ENCODE measurements at places on chromosomes 13 and 19.

DNA sequence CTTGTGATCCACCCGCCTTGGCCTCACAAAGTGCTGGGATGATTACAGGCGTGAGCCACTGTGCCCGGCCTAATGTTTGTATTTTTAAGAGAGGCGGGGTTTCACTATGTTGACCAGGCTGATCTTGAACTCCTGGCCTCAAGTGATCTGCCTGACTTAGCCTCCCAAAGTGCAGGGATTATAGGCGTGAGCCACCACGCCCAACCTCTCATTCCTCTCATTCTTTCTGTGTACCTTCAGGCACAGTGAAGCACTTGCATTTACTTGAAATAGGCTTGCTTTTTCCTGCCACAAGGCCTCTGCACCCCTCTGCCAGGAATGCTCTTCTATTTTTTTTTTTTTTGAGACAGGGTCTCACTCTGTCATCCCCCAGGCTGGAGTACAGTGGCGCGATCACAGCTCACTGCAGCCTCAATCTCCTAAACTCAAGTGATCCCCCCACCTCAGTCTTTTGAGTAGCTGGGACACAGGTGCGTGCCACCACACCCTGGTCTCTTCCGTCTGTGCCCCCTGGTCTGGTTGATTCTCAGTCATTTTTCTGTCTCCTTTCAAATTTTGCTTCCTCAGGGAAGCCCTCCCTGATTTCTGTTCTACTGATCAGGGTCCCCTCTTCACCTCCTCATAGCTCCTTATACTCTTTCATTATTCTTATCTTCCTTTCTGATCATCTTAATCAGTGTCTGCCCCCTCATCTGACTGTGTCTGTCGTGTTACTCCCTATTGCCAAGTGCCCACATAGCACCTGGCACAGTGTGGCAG, 15.1 kb downstream of the ACTMAP start:
- DNase-seq: no peak

DNA sequence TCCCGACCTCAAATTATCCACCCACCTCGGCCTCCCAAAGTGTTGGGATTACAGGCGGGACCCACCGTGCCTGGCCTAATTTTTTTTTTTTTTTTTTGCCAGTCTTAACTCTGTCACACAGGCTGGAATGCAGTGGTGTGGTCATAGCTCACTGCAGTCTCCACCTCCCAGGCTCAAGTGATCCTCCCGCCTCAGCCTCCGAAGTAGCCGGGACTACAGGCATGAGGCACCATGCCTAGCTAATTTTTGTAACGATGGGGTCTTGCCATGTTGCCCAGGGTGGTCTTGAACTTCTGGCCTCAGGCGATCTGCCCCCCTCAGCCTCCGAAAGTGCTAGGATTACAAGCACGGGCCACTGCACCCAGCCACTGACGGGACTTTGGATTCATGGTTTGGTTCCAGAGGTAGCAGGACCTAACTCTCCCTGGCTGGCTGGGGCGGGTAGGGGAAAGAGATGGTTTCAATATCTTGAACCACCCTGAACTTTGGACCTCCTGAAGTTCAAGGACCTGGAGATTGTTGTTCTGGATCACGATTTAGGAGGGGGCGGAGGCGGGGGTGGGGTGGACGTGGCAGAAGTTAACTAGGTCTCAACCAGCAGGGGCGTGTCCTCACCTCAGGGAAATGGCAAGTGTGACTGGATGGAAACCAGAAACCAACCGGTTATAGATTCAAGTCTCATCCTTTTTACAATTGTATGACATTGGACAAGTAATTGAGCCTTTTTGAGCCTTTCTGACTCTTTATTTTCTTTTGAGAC, 40.8 kb downstream of the IER2 start:
- no peak for DNase-seq

DNA sequence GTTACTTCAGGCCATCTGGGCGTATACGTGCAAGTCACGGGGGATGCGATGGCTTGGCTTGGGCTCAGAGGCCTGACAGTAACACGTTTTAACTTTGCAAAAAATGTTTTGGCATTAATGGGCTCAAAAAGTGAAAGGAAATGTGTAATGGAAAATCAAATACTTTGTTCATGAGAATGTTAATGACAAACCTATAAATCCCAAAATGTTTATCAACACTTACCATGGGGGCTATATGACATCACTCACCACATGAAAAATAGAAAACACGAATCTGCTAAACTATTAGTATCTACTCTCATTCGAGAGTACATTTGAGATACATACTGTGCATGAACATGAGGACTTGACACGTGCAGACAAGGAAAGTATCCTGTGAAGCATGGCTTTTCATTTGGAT, 91.7 kb downstream of the FAM216B start:
- no peak for DNase-seq

DNA sequence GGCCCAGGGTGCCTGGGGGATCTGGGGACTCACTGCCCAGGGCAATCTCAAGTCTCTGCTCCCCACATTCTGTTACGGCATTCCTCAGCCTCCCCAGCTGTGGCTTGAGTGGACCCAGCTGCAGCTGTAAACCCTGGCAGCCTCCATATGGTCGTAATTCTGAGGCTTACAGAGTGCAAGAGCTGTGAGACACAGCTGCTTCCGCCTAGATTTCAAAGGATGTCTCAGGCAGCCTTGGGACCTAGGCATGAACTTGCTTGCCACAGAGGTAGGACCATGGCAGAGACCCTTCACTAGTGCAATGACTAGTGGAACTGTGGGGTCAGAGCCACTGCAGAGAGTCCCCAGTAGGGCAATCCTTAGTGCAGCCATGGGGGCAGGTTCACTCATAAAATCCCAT, 297.5 kb downstream of the ENOX1 start:
- no peak for DNase-seq

- no peak for DNase-seq
Observed at GRCh38 chr13:80361883-80362327, 21.0 kb upstream of the SPRY2 start.

- no peak for DNase-seq
Observed at GRCh38 chr13:105368781-105369180, 1166.7 kb downstream of the EFNB2 start.

GRCh38 chr19:56988299-56988698, 131.5 kb upstream of the USP29 start:
- no peak for DNase-seq

- no peak for DNase-seq
Observed at GRCh38 chr19:10554760-10555609, 10.8 kb downstream of the KRI1 start.

DNA sequence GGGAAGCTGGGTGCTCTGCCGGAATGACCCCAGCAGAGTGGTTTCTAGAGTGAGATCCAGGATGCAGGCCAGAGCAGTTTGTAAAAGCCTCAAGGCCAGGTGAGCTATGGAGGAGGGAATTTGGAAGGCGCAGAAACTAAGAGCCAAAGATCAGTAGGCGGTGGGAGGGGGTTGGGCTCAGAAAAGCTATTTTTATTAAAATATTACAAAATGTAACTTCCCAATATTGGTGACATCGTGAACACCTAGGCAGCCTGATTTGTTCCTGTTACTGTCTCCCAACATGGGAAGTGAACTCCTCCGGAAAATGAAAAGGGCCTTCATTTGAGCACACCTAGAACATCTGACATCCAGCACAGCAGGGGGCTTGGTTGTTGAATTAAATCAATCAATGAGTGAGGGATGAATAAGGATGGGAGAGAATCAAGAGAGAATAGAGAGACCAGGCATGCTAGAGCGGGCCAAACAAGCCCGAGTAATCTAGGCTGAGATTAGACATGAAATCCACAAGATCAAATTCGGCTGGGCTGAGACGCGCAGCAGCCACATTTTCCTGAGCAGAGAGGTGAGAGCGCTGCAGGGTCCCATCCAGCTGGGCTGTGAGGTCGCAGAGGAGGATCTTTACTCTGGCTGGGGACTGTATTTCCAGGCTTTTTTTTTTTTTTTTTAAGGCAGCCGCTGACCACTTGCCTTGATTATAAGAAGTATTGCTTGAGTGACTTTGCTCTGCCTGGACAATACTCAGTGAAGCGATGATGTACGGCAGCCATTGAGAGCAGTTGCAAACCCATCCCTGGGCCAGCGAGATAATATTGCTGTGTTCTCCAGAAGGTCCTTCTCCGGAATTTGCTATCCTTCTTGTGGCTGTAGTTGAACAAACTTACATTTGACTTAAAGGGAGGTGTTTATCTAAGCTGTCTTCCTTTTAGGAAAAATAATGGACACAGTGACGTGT, 178.0 kb upstream of the KL start:
- DNase-seq: no peak

DNA sequence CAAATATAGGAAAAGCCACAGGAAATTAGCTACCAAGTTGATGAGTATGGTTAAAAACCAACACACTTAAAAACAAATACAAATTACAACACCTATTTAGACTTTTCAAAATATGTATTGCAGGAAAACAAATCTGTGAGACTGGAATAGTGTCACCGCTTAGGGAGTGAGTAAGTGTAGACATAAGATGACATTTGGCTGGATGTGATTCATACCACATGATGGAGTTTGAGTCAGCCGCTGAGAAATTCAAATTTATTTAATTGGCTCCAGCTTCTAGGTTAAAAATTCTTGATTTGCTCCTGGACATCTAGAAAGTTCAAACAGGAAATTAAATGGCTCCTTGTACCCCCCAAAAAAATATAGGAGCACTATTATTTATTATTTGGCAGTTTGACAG, 531.7 kb downstream of the SLITRK1 start:
- no peak for DNase-seq

GRCh38 chr19:51391073-51391611, 751 bp upstream of the C19orf84 start:
- no peak for DNase-seq

DNA sequence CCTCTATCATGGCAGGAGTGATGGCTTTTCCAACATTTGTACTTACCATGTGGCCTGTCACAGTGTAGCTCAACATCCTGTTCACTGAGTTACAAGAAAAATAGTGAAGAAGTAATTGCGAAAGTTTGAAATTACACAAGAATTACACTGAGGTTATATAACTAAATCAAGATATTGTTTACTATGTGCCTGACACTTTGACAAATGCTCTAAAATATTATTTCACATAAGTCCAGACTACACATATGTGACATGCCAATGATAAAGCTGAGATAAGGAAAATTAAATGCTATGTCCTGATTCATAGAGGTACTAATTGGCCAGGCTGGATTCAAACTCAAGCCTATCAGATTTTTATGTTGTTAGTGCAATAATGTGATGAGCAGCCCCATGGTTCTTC, 451.7 kb downstream of the PCDH9 start:
- no peak for DNase-seq

- DNase-seq: no peak
Observed at GRCh38 chr13:39768962-39769361, 113.5 kb downstream of the COG6 start.

DNA sequence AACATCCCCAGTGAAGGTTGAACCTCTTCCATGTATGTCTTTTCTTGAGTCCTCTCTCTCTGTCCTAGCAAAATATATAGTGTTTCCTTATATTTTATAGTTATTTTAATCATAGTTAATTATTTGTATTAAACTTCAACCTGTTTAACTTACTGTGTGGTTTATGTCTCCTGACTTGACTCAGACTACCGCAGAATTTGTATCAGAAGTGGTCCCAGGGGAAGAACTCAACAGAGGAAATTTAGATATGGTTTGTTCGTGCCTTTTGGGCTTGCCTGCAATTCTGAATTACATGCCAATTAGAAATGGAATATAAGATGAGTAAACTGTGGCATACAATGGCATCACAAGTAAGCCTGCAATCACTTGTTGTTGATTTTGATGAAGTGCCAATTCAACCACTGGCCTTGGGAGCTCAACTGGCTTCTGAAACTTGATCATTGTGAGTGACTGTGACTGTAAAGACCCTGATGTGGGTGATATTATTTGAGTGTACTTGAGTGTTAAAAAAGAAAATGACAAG, 1459.5 kb upstream of the PCDH20 start:
- DNase-seq: no peak

DNA sequence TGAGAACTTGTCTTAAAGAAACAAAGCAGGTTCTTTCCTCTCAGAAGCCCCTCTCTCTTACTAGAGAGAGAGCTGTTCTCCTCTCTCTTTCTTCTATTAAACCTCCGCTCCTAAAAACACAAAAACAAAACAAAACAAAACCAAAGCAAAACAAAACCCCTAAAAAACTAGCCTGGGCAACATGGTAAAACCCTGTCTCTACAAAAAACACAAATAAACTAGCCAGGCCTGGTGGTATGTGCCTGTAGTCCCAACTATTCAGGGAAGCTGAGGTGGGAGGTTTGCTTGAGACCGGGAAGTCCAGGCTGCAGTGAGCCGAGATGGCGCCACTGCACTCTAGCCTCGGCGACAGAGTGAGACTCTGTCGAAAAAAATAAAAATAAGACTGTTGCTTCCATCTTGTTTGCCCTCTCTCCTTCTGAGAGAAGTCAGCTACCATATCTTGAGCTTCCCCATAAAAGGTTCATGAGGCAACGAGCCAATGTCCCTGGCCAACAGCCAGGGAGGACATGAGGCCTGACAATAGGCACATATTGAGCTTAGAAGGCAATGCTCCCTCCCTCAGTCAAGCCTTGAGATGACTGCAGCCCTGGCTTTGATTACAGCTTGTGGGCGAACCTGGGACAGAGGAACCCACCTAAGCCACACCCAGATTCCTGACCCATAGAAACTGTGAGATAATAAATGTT, 17.5 kb upstream of the FLT3 start:
- no peak for DNase-seq

- no peak for DNase-seq
Observed at GRCh38 chr13:48559638-48560320, 26.9 kb upstream of the RCBTB2 start.

Measured in activated T-helper 1 cell treated with Interleukin-2 at 50 U/mL for 16 hours (primary cell).